ENCODE measurements at places on chromosomes 1 and 21.

GRCh38 chr1:32828341-32828740, 10.9 kb downstream of the S100PBP start:
- DNase-seq: peak; percentile 68

GRCh38 chr1:160975026-160975425, 20.4 kb upstream of the ITLN2 start:
- no peak for DNase-seq

DNA sequence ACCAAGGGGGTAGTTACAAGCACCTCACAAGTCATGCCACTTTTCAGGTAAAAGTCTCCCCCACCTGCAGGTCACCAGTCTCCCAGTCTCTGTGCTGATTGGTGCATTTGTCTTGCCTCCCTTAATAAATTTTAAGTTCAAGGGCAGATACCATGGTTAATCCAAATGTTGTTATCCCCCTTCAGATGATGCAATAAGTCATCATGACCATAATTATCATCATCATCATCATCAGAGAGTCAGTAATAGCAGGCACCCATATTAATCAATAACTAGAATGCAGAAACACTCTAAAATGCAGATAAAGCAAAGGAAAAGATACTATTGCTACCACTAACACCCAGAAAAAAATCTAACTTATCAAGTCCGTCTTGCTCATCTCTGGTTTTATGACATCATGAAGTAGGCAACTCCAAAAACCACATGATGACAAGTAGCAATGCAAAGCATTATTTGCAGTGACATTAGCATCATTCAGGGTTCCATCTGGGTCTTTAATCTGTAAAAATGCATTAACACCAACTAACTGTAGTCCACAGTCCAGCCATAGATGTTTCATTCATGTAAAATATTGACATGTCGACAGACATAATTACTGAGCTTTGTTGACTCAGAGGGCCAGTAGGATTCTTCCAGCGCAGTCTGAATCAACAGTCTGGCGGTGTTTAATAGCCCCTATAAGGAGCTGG, 492.0 kb upstream of the RUNX1 start:
- no peak for DNase-seq

DNA sequence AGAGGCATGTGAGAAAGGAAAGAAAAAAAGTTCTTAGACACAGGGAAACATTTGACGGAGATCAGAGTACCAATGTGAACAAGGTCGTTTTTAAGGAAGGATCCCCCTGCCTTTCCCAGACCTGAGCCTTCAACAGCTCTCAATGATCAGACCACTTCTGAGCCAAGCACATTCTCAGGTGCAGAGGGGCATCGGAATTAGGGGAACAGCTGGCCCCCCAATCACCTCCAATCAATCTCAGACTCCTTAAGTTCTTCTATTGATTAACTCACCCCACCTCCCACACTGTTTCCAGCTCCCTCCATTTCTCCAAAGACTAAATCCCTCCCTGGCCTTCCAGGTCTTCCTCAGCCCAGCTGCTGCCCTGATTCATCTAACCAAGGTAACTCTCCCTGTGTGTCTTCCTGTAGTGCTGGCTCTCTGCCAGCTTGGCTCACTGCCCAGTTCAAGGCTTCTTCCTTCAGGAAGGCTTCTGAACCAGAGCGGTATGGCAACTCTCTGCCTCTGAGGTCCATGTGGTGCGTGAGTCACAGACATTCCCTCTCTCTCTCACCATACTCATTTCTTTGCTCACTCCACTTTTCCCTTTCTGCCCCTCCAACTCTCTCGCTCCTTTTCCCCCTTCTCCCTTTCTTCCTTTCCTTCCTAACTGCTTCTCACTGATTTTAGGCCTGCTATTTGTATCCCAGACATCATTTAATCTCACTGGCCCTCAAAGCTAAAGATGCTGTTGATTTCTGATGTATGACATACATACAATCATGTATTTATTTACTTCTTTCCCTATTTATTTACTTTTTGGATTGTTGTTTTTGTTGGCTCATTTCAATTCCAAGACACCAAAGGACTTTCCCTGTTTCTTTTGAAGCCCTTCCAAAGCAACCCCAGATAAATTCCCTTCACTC, 18.1 kb downstream of the CFAP45 start:
- peak; percentile 47 for DNase-seq

GRCh38 chr1:148389027-148389339, 94.1 kb downstream of the PPIAL4G start:
- DNase-seq: no peak

GRCh38 chr21:45870851-45871615, 110.5 kb upstream of the COL6A1 start:
- no peak for DNase-seq

DNA sequence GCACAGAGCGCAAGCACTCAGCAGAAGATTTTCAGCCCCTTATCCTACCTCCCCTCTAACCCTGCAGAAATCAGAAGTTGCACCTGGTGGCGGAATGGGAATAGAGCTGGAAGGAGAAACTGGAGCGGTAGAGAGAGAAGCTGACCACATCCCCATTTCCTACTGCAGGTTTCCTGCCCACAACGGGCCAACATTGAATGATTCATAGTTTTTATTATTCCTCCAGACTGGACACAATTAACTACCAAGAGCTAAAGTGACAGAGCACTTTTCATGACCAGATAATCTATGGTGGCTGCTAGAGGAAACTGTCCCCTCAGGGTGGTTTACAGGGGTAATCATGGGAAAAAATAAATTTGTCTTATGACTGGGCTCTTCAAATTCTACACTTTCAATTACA, 21.3 kb upstream of the LRRC8D start:
- peak; percentile 71 for DNase-seq

- peak; percentile 91 for DNase-seq
These were observed 390 bp downstream of the ZFP69B start for GRCh38 chr1:40450495-40451237.
